Stimulated activated CD8-positive, alpha-beta memory T cell treated with anti-CD3 and anti-CD28 coated beads, Interleukin-15, amount 100 ng/mL, for 4 hours (primary cell): ENCODE measurements at places on chromosomes 2 and 18.

- no peak for DNase-seq
These were observed 4.0 kb downstream of the NCL start for GRCh38 chr2:231460073-231460835.

GRCh38 chr18:3706279-3707097 lies 256.5 kb downstream of the TGIF1 start:
- no peak for DNase-seq

GRCh38 chr18:45161850-45162249 lies 453.4 kb upstream of the SLC14A2 start:
- no peak for DNase-seq

GRCh38 chr2:132275396-132275795 lies 113.6 kb upstream of the ANKRD30BL start:
- no peak for DNase-seq

DNA sequence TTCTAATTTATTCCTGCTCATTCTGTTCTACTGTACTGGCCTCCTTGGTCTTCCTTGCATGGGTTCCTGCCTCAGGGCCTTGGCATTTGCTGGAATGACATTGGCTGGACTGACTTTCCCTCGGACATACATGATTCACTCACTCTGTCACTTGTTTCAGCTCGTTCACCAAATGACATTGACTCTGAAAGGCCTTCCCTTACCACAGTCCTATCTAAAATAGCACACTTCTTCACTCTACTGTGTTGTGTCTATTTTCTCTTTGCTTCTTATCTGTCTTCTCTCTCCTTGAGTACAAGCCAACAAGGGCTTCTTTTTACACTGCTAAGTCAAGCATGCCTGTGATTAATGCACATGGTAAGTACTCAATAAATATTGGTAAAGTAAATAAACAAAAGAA lies 65.6 kb downstream of the SCG2 start:
- no peak for DNase-seq

GRCh38 chr2:191150230-191150599 lies 579 bp downstream of the STAT4 start:
- no peak for DNase-seq

GRCh38 chr2:47321006-47321405 lies 82.0 kb upstream of the MSH2 start:
- DNase-seq, result no peak
